ENCODE measurements at places on chromosomes 12 and 14.

DNA sequence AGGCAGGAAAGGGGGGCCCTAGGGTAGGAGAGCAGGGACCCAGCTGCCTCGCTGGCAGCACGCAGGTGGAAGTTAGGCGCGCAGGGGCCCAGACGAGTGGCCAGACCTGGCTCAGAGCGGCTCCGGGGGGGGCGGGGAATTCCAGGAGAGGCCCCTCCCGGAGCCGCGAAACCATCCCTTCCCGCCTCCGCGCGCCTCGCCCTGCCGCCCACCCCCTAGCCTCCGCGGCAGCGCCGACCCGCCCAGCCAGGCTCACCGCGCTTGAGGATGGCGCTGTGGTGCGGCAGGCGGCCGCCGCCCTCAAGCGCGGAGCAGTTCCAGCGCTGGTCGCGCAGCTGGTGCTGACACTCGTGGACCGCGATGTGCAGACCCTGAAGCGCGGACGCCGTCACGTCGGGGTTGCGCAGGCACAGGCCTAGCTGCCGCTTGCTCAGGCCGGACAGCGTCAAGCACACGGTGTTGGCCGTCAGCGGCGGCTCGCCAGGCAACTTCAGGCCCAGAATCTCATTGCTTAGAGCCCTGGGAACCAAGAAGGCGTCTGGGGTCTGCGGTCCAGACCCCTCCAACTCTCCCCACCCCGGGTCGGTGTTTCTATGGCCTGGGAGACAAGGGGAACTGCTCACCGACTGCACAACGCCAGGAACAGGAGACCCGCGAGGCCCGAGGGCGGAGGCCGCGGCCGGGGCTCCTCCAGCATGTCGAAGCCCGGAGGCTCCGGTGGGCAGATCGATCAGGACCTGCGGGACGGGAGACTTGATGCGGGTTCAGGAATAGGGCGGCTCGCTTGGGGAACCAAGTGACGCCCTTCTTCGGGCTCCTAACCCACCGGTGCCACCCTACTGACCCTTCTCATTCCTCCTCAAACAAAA, 1.5 kb downstream of the WNT10B start:
- DNase-seq = peak; percentile 74

DNA sequence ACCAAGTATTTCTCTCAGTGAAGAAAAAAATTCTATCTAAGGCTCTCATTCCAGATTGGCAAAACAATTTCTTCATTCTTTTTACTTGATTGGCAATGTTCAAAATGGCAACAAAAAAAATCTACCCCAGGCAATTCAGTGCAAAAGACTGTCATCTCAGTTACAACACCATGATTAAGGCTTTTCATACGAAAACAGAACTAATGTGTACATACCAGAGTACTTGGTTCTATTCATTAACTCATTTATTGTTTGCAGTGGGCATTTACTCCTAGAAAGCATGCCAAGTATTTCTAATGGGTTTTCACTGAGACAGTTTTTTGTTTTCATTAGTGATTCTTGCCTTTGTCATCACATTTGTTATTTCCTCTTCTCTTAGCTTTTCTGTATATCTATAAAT, 33.0 kb downstream of the DBX2 start:
- DNase-seq = no peak

- DNase-seq = no peak
These were observed 336.0 kb downstream of the CEP128 start for GRCh38 chr14:80605536-80605935.

DNA sequence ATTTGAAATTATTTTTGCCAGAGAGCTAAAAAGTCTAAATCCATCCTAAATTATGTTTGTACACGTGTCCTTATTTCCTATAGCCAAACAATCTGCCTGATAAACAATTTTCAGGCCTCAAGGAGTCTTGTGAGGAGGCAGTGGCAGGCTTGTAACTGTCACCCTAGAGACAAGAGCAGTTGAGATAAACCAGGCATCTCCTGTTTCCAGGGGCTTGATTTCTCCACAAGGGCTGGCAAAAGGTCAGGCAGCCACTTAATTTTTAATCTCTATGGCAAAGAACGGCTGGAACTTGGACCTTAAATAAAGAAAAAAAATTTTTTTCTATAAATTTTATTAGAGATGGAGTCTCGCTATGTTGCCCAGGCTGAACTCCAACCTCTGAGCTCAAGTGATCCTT, 15.5 kb downstream of the PKP2 start:
- DNase-seq = no peak

DNA sequence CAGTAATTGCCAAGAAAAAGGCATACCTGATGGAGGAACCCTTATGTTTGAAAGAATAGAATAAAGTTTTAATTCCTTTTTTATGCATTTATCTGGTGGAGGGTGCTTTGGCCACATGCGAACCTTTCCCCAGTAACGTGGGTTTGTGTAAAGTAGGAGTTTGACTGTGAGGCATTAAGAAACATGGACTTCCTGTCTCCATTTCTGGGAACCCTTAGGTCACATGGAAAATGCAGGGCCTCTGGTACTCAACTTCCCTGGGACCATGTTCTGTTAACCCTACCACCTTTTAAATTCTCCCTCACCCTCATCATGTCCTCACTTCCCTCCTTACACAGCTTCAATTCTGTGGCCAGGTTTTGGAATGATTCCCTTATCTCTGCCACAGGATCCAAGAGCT, 80.3 kb downstream of the PPM1A start:
- DNase-seq = no peak

DNA sequence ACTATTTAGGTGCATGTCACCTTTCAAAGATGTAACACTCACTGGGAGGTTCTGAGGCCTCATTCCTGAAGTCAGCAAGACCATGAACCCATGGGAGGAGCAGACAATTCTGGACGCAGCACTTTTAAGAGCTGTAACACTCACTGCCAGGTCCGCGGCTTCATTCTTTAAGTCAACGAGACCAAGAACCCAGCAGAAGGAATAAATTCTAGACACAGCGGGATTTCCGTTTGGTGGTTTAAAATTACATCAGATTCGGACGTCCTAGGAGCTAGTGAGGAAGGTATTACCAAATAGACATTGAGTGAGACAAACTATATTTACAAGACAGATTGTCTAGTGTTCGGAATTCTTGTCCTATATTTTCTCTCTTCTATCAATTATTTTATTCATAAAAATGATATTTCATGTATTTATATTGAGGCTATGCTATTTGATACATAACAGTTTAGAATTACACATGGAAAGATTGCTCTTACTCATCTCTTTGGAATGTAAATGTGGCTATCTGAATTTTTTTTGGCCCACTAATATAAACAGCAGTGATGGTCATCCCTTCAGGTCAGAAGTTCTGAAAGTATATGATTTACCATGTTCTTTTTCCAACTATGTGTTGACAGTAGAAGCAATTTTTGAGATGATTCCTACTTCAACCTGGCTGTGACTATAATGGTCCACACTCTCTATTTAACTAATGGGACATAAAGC, 1973.0 kb upstream of the FLRT2 start:
- DNase-seq = no peak

GRCh38 chr14:82549306-82549990, 1015.8 kb upstream of the SEL1L start:
- DNase-seq = no peak

GRCh38 chr14:94345344-94346064, 22.4 kb upstream of the SERPINA6 start:
- no peak for DNase-seq

DNA sequence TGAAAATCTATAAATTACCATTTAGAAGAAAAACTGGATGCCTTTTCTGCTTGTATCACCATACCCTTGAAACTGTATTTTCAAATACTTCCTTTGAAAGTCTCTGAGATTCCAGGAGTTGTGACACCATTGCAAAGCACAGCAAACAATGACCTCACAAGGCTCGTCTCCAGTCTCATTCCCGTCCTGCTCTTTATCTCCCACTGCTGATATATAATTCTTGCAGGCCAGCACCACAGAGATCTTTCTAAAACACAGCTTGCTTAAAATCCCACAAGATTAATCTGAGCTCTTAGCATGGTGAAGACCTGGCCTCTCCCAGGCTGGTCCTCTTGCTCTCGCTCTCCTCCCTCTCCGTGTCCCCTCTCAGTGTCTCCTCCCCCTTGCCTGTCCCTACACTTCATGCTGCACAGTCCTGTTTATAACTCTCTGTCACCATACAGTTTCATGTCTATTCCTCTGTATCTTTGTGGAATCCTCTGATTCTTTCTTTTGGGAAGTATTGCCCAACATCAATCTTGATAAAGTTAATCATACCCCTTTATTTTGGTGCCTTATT, 51.8 kb downstream of the ZFYVE21 start:
- DNase-seq = no peak

GRCh38 chr12:61137677-61138414, 1122.4 kb upstream of the USP15 start:
- DNase-seq = no peak

DNA sequence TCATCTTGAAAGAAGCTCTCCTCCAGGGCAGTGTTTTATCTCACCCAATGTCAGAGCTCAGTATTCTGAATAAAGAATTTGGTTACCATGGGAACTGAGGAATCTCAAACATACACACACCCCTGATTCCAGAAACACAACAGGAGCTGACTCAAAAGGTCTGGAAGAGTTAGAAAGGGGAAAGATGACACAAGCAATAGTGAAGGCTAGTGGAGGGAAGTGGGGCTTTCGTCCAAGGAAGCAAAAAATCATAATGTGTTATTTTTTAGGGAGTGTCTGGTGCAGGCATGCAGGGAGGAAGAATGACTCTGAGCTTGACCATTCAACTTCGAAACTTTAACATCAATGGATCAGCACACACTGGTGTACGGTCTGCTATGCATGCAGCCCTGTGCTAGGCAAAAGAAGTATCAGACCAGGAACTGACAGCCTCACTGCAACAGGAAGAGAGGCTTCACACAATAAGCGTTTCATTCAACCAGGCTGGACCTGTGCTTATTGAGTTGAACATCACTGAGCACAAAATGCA, 20.3 kb downstream of the HEBP1 start:
- no peak for DNase-seq

All from retina (tissue), 1 donor.